ENCODE measurements at places on chromosomes 5 and 9. TPM values are rescaled to one million over a fixed set of nuclear protein-coding genes. Genes with fewer than 3 reads are reported as not detected.

The ACTBL2 gene
- not detected for polyA plus RNA-seq

The FBP2 gene
- 77.1 TPM for polyA plus RNA-seq

The ADCY2 gene
- 47.1 TPM for polyA plus RNA-seq

The SPINK13 gene
- 0.24 TPM for polyA plus RNA-seq

The TUT7 gene
- polyA plus RNA-seq = 21.5 TPM

The STKLD1 gene
- polyA plus RNA-seq = 1.9 TPM

The RRAGA gene
- polyA plus RNA-seq = 74.3 TPM

The OR1L4 gene
- polyA plus RNA-seq = not detected

The MSANTD3 gene
- 16.6 TPM for polyA plus RNA-seq

The TMEM171 gene
- polyA plus RNA-seq = 0.32 TPM

The LRRC19 gene
- 0.04 TPM for polyA plus RNA-seq

The IFNB1 gene
- not detected for polyA plus RNA-seq

The KIF20A gene
- polyA plus RNA-seq = 23.2 TPM

The ANKRD31 gene
- polyA plus RNA-seq = 0.28 TPM

The TAF1L gene
- polyA plus RNA-seq = not detected

The PAPPA gene
- 0.81 TPM for polyA plus RNA-seq

The PCDHGA3 gene
- polyA plus RNA-seq = 1.8 TPM

The DMRT3 gene
- polyA plus RNA-seq = 0.15 TPM

The PCSK5 gene
- polyA plus RNA-seq = 13.4 TPM

Data from muscle of arm (tissue), 14 donors.